ENCODE measurements at places on chromosomes 16 and 17.

- no peak for DNase-seq
Measured at GRCh38 chr17:32504166-32504990, 17.6 kb downstream of the CDK5R1 start.

- DNase-seq: no peak
Measured at GRCh38 chr16:17469011-17469740, 1.6 kb downstream of the XYLT1 start.

GRCh38 chr16:2826591-2827373 is 3.3 kb upstream of the ZG16B start:
- no peak for DNase-seq

DNA sequence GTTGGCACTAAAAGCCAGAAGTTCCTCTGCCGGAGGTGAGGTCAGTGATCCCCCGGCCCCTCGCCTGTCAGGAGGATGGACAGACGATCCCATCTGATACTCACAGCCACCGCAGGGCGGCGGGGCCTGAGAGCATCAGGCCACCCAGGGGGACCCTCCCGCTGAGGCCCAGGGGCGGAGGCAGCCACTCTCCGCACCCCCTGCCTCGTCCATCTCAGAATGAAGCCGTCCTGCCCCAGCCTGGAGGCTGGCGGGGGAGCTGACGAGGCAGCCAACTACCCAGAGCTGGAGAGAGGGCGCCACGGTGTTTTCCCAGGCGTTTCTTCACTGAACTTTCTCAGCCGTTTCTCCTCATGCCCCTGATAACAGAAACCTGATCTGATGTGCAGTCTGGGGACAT is 22.6 kb downstream of the TPSD1 start:
- no peak for DNase-seq

DNA sequence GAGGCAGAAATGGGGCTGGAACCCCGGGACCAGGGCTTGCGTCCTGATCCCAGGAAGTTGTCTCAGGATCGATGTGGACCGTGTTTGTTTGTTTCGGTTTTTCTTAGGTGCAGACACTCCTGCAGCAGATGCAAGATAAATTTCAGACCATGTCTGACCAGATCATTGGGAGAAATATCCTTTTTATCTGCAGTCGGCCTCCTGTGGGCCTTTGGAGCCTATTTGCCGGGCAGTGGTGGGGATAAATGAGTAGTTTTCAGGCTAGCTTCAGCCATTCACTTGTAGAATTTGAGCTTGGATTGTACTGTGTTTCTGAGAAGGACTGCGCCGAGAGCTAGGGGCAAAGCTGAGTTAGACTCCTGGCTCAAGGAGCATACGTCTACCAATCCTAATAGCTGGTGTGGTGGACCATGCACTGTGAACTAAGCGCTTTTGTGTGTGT is 816 bp downstream of the HSBP1 start:
- DNase-seq: no peak

Measured in Jurkat, Clone E6-1 (cell line).